ENCODE measurements at places on chromosomes 12 and 14. TPM values are rescaled to one million over a fixed set of nuclear protein-coding genes. Genes with fewer than 3 reads are reported as not detected.

DNA sequence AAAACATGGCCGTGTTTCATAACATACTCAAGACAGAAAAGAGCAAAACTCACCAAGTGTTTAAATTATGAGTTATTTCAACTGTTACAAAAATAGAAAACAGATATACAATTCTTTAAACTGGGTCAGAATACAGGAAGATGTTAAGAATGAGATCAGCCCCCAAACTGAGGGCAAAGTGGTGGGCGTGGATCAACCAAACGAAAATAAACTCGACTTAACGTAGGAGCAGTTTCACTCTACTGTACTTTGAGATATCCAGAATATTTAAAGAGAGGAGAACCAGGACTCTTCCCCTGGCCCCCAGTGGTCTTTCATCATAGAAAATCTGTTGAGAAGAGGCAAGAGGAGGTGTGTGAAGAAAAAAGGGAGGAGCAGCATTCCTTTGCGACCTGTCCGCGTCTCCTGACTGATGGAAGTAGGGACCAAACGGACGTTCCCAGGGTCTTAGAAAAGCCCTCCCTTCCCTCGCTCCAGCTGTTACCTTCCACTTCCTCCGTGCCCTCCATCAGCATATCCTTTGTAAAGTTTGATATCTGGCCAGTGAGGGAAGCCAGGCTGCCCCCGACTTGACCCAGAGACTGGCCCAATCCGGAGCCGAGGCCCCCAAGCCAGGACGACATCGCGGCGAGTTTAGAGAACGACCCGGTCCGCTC lies 668 bp downstream of the TRIP11 start:
- peak overlapping the region; percentile 96 for H3K27ac ChIP-seq
- no peaks in the 10 kb centered on the region for H3K36me3 ChIP-seq
- H3K4me3 ChIP-seq, result peak overlapping the region; percentile 67
- H3K27me3 ChIP-seq, result no peaks in the 10 kb centered on the region
- no peak for DNase-seq

The PTGER2 gene
- total RNA-seq, result 0.44 TPM

DNA sequence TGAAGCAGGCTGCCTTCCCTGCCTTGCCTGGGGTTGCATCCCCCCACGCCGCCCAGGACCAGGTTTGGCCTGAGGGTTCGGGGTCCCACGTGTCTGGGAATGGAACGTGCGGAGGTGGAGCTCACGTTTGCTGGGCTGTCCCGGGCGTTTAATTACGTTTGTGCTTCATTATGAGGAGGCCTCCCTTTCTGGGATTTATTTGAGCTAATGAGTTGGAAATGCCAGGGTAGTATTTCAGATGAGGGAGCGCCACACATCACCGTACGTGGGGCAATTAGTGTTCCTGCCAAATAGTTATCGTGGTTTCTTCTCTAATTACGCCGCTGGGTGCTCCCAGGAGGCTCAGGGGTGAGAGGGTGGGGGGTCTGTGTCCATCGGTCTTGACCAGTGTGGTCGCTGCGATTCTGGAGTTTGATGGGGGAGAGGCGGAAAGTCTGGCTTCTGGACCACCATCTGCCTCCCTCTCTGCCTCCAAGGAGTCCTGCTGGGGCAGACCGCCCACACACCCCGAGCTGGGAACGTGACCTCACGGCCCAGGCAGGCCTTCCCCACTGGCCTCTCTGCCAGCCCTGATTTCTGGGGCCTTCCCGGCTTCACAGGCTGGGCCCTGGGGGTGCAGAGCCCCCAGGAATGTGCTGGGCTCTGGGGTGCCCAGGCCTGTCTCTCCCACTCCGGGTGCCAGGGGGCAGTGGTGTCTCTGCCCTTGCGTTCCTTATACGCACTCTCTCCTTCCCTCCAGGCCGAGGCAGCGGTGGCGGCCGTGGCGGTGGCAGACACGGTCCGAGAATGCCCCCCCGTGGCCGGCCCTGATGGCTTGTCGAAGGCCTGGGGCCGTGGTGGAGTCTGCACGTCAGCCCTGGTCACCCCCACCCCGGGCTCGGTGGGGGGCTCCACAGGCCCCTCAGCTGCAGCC lies 18.9 kb downstream of the KIF26A start:
- peaks cover 39% of the 10 kb centered on the region for H3K4me1 ChIP-seq
- H3K27ac ChIP-seq, result no peak overlapping the region
- H3K27me3 ChIP-seq, result no peaks in the 10 kb centered on the region
- no peaks in the 10 kb centered on the region for H3K36me3 ChIP-seq
- H3K4me3 ChIP-seq, result no peak overlapping the region

- H3K36me3 ChIP-seq, result no peaks in the 10 kb centered on the region
- H3K4me3 ChIP-seq, result no peak overlapping the region
- peak overlapping the region; percentile 86 for H3K27ac ChIP-seq
- H3K4me1 ChIP-seq, result peaks cover 4% of the 10 kb centered on the region
Measured at GRCh38 chr14:48771717-48772116, 814.5 kb downstream of the RPS29 start.

The ZC3H10 gene
- 2.1 TPM for total RNA-seq

The POTEG gene
- not detected for total RNA-seq

The KRT85 gene
- not detected for total RNA-seq

DNA sequence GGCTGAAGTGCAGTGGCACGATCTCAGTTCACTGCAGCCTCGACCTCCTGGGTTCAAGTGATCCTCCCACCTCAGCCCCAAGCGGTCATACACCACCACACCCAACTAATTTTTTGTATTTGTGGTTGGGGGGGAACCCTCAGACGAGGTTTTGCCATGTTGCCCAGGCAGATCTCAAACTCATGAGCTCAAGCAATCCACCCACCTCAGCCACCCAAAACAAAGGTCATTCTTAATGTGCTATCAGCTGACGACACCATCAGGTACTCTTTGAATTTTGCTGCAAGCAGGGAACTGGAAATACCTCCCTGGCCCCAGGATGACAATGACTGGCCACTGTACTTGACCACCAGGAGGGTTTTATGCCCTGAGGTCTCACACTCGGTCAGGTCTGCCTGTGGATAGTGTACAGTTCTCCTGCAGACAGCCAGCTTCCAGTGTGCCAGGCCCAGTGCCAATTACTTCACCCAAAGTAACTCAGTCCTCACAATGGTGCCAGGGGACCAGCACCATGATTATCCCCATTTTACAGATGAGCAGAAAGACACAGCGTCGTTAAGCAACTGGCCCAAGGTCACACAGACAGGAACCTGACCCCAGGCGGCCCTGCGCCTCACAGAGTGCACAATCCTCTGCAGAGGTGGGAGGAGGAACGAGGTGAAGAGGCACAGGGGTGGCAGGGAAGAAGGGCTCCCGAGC lies 42.9 kb downstream of the ITPK1 start:
- DNase-seq, result no peak
- H3K27me3 ChIP-seq, result no peaks in the 10 kb centered on the region
- H3K4me3 ChIP-seq, result no peak overlapping the region
- H3K27ac ChIP-seq, result no peak overlapping the region

GRCh38 chr14:52755607-52756316 lies 25.8 kb downstream of the STYX start:
- H3K4me3 ChIP-seq, result no peak overlapping the region
- H3K4me1 ChIP-seq, result no peaks in the 10 kb centered on the region
- no peak overlapping the region for H3K27ac ChIP-seq
- DNase-seq, result no peak
- peaks cover 34% of the 10 kb centered on the region for H3K36me3 ChIP-seq
- H3K27me3 ChIP-seq, result no peaks in the 10 kb centered on the region

DNA sequence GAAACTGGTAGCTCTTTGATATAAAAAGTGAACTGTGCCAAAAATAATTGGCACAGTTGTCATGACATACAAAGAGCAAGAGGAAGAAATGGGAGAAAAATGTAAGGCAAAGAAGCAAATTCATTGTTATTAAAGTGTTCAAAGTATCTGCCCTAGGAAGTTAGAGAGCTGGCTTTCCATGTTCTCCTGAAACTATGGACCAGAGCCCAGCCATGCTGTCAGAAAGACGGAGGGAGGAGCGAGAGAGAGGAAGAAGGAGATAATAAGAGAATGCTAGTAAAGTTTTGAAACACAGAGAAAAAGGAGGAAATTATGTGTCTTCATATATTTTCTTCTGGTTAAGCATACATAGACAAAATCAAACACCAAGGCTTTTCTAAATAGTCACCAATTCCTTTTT lies 78.1 kb upstream of the PELI2 start:
- DNase-seq, result no peak
- H3K4me1 ChIP-seq, result no peaks in the 10 kb centered on the region
- H3K27me3 ChIP-seq, result no peaks in the 10 kb centered on the region
- no peaks in the 10 kb centered on the region for H3K36me3 ChIP-seq
- no peak overlapping the region for H3K4me3 ChIP-seq

GRCh38 chr12:88884600-88884999 lies 304.3 kb upstream of the KITLG start:
- H3K27ac ChIP-seq, result no peak overlapping the region
- H3K4me3 ChIP-seq, result no peak overlapping the region
- DNase-seq, result no peak
- no peaks in the 10 kb centered on the region for H3K36me3 ChIP-seq
- no peaks in the 10 kb centered on the region for H3K4me1 ChIP-seq

The SCNN1A gene
- 18.7 TPM for total RNA-seq

The MEG3 gene
- 6.5 TPM for total RNA-seq

The PRH2 gene
- total RNA-seq, result not detected

DNA sequence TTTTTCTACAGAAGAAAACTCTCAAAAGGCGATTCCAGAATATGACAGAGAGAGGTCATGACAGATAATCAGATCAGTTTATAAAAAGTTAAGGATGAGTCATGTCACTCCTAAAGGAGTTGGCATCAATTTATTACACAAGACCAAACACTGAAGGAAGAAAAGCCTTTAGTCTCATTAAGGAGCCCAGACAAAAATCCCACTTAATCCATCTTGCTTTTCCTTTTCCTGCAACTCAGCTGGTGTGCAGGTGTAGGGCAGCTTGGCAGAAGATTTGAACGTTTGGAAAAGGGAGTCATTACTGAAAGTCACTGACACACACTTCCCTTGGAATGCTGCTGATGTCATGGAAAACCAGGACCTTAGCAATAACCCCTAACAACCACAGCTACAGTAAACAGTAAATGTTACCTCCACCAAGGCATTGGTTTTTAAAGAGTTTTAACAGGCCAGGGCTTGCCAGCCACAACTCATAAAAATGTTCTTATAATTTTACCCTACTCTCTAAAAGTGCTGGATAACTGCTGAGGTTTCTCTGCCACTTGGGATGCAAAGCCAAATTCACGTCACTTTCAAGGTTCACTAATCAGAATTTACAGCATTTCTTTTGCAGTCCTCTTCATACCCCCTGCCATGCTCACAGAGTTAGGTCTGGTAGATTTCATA lies 320.6 kb downstream of the RAD51B start:
- H3K4me1 ChIP-seq, result no peaks in the 10 kb centered on the region
- peak; percentile 69 for DNase-seq
- peak overlapping the region; percentile 68 for H3K27ac ChIP-seq
- H3K36me3 ChIP-seq, result no peaks in the 10 kb centered on the region

GRCh38 chr14:99734406-99735051 lies 50.4 kb downstream of the CYP46A1 start:
- H3K4me1 ChIP-seq, result no peaks in the 10 kb centered on the region
- H3K27ac ChIP-seq, result peak overlapping the region; percentile 3
- no peaks in the 10 kb centered on the region for H3K27me3 ChIP-seq
- H3K36me3 ChIP-seq, result no peaks in the 10 kb centered on the region
- no peak for DNase-seq

DNA sequence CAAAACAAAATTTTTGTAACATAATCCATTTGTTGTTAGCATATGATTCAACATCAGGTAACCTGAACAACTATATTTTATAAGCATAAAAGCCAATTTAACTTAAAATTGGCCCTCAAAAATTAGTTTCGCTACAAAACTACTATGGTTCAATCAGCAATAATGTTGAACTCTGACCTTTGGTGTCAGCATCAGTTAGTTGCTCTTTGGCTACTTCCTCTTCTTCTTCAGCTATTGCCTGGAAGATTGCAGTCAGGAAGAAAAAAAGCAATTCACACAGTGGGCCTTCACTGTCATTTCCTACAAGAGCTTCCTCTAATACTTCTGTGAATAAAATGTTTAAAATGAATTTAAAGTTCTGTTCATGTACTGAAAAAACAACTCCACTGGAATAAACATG lies 78.2 kb upstream of the CFL2 start:
- H3K4me1 ChIP-seq, result no peaks in the 10 kb centered on the region
- H3K4me3 ChIP-seq, result no peak overlapping the region
- H3K36me3 ChIP-seq, result peaks cover 24% of the 10 kb centered on the region
- no peaks in the 10 kb centered on the region for H3K27me3 ChIP-seq
- no peak overlapping the region for H3K27ac ChIP-seq
- no peak for DNase-seq

GRCh38 chr14:75961662-75962061 lies 20.1 kb downstream of the TGFB3 start:
- no peak for DNase-seq
- no peak overlapping the region for H3K4me3 ChIP-seq
- H3K36me3 ChIP-seq, result peaks cover 79% of the 10 kb centered on the region
- no peaks in the 10 kb centered on the region for H3K27me3 ChIP-seq
- H3K27ac ChIP-seq, result no peak overlapping the region
- no peaks in the 10 kb centered on the region for H3K4me1 ChIP-seq

The KLRF1 gene
- not detected for total RNA-seq

GRCh38 chr12:30014991-30015390 lies 231.2 kb upstream of the TMTC1 start:
- no peak overlapping the region for H3K4me3 ChIP-seq
- no peaks in the 10 kb centered on the region for H3K27me3 ChIP-seq
- no peaks in the 10 kb centered on the region for H3K4me1 ChIP-seq
- DNase-seq, result no peak

- H3K27me3 ChIP-seq, result no peaks in the 10 kb centered on the region
- no peaks in the 10 kb centered on the region for H3K36me3 ChIP-seq
- no peak for DNase-seq
- no peak overlapping the region for H3K4me3 ChIP-seq
Measured at GRCh38 chr14:54935958-54936357, 33.3 kb upstream of the GCH1 start.

GRCh38 chr14:72774141-72774540 lies 119.8 kb downstream of the DPF3 start:
- peak overlapping the region; percentile 42 for H3K27ac ChIP-seq
- DNase-seq, result no peak
- H3K4me3 ChIP-seq, result no peak overlapping the region
- no peaks in the 10 kb centered on the region for H3K4me1 ChIP-seq
- no peaks in the 10 kb centered on the region for H3K27me3 ChIP-seq

The OTOGL gene
- total RNA-seq, result 10.9 TPM

DNA sequence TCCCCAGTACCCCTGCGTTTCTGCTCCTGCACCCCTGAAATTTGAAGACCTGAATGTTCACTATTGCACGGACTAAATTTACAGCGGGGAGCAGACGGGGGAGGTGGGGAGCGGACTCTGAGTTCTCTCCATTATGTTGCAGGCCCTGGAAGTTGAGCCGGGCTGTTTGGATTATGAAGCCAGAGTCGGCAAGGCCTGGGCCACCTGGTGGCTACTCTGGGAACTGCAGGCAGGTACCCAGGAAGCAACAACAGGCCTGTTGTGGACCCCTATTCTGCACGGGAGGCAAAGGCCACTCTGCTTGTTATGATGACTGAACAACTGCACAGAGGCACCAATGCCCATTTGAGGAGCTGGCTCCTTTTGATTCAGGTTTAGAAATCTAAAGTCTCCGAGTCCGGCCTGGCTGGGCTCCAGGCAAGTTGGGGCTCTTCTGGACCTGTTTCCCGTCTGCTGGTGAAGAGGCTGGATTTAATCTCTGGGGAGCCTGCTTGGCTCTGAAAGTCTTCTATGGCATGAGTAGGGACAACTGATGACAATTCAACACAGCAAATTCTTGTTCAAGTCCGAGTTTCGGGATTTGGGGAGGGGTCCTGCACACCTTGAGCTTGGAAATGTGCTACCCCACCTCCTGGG lies 34.1 kb upstream of the FAM181A start:
- no peak overlapping the region for H3K4me3 ChIP-seq
- peaks cover 6% of the 10 kb centered on the region for H3K4me1 ChIP-seq
- H3K27ac ChIP-seq, result no peak overlapping the region
- H3K36me3 ChIP-seq, result no peaks in the 10 kb centered on the region
- H3K27me3 ChIP-seq, result no peaks in the 10 kb centered on the region
